ENCODE measurements at places on chromosomes 1 and 21.
A peak's percentile ranks its signal among the peaks of the same experiment; 100 is the strongest.

- no peak for DNase-seq
Observed at GRCh38 chr21:20353351-20353750, 644.9 kb upstream of the NCAM2 start.

DNA sequence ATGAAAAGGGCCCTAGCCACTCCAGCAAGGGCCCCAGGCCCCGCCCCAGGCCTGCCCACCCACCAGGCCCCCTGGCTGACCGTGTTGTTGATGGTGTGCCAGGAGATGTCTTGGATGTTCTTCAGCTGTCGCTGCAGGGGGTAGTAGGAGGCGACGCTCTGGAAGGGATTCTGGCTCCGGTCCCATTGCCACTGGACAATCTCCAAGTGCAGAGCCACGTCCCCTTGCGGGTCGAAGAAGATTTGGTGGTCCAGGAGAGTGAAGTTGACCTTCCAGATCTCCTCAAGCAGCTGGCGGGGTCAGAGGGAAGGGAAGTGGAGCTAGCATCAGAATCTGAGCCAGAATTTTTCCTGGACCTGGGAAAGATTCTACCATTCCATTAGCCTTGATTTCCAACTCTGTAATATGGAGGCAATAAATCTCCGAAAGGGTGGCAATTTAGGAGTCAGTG lies 10.2 kb downstream of the TAS1R2 start:
- no peak for DNase-seq

GRCh38 chr21:45151445-45152160 lies 77.2 kb downstream of the ADARB1 start:
- DNase-seq: peak; percentile 40

GRCh38 chr1:221711063-221711577 lies 30.8 kb downstream of the DUSP10 start:
- DNase-seq: no peak

GRCh38 chr1:245742896-245743295 lies 588.1 kb downstream of the KIF26B start:
- DNase-seq: no peak

GRCh38 chr1:78035121-78035520 lies 10.6 kb upstream of the GIPC2 start:
- no peak for DNase-seq

DNA sequence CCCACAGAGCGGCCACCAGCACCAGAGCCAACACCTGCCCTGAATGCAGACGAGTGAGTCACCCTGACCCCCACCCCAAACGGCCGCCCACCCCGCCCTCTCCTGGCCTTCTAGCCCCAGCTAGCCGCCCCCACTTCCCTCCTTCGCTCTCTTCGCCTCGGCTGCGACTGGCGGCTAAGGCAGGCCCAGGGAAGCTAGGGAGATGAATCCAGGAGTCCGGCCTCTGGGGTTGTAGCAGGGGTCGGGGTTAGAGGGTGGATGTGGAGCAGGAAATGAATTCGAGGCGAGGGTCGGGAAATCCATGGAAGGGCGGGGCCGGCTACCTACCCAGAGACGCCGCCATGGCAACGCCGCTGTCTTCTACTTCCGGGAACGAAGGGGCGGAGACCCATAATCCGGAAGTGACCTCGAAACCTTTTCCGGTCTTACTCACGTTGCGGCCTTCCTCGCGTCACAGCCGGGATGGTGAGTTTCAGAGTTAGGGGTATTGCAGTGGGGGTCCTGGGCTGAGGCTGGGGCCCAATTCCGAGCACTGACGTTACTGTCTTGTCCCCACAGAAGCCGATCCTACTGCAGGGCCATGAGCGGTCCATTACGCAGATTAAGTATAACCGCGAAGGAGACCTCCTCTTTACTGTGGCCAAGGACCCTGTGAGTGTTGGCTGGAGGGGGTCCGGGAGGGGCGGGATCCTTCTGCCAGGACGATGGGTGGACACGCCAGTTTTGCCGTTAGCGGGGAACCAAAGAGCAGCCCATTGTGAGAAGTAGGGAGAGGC lies at the start of the genes EIF3I and TMEM234:
EIF3I (plus strand) TSS at position 428 of the 776 bp plus-strand sequence; CDS start at position 463, 35 bp downstream.
TMEM234 (minus strand) TSS at position 374 of the 776 bp plus-strand sequence; CDS start at position 343, 31 bp downstream.
- DNase-seq: peak; percentile 80

Measured in ascending aorta (tissue), 2 donors.